ENCODE measurements at places on chromosomes 7 and 10. TPM values are rescaled to one million over a fixed set of nuclear protein-coding genes. Genes with fewer than 3 reads are reported as not detected.

GRCh38 chr7:4066206-4066605 lies 615.9 kb upstream of the FOXK1 start:
- DNase-seq = no peak

DNA sequence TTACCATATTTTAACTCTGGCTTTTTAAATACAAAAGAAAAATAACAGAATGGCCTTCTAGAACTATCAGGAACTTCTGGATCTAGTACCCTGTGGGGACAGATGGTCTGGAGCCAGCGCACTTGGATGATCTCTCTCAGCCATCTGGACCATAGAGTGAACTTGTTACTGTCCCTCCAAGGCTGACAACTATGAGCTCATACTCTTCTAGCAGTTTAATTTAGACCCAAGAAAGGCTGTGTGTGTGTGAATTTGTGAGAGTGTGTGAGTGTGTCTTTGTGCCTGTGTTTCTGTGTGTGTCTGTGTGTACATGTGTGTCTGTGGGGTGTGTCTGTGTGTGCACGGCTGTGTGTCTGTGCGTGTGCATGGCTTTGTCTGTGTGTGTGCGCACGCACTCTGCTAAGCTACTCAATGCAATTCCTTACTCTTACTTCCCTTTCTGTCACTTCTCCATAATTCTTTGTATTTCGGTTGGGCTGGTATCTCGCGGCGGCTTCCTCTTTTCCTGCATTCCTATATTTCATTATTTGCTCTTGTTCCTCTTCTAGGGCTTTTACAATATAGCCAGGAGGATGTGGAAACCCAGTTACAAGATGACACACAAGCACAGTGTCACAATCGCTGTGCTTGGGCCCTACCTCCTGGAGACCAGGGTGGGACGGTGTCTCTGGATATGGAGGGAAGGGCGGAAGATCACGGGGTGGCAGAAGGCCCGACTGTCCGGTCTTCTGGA lies 51.9 kb downstream of the IKZF1 start:
- peak; percentile 43 for DNase-seq

- DNase-seq = no peak
Measured at GRCh38 chr10:95691281-95691680, 2.4 kb downstream of the TCTN3 start.

GRCh38 chr7:985915-986741 lies 3.1 kb downstream of the CYP2W1 start:
- DNase-seq = no peak

- no peak for DNase-seq
Measured at GRCh38 chr7:133023370-133024071, 58.4 kb downstream of the CHCHD3 start.

GRCh38 chr10:70462349-70462984 lies 16.1 kb upstream of the PALD1 start:
- peak; percentile 50 for DNase-seq

- DNase-seq = no peak
Measured at GRCh38 chr10:48880016-48880705, 59.5 kb downstream of the LRRC18 start.

GRCh38 chr7:117004899-117005298 lies 51.6 kb downstream of the ST7 start:
- no peak for DNase-seq

- DNase-seq = no peak
Measured at GRCh38 chr10:84497978-84498377, 169.6 kb downstream of the CCSER2 start.

DNA sequence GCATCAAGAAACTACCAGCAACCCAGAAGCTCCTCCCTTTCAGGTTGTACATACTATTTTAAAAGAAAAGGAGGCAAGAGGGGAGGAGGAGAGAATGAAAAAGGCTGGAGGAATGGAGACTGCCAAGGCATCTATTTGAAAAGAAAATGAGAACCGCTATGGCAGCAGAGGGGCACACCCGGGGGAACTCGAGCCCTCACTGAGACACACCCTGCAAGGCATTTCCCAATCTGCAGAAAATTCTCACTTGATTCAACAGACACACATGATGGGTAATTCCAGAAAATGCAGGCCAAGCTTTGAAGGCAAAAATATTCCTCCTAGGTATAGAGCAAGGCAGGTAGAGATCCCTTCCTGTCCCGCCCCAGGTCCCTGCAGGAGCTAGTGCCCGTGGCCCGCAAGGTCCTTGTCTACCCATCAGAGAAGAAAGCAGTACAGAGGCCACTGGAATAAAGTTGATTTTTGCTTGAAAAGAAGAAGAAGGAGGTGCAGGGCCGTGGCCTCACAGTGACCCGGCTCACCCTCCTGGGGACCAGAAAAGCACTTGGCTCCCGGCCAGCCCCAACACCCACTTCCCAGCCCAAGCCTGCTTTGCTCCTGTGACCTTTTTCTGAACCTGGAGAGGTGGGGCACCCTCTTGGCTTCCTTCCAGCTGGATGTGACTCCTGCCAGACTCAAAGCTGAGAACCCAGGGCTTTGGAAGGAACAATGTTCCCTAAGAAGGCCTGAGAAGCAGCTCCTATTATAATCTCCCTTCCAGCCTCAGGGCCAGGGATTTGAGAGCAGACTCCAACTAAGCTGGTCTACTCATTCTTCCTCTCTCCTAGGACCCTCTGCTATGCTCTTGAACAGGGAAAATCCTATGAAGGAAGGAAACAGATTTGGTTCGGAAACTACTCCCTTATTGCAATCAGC lies 6.2 kb upstream of the PIK3CG start:
- DNase-seq = peak; percentile 8

DNA sequence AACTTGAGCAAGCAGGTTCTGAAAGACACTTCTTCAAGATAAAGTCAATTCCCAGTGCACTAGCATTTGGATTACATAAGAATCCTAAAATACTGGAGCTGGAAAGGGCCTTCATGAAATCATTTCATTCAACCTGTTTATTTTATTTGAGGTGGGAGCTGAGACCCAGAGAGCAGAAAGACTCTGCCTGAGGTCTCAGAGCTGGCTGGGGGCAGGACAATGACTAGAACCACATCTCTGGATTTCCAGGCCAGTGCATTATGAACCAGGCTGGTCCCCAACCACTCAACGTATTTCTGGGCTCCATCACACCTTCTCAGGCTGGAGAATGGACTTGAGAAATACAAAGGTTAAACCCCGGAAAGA lies 8.4 kb downstream of the ANXA11 start:
- DNase-seq = no peak

DNA sequence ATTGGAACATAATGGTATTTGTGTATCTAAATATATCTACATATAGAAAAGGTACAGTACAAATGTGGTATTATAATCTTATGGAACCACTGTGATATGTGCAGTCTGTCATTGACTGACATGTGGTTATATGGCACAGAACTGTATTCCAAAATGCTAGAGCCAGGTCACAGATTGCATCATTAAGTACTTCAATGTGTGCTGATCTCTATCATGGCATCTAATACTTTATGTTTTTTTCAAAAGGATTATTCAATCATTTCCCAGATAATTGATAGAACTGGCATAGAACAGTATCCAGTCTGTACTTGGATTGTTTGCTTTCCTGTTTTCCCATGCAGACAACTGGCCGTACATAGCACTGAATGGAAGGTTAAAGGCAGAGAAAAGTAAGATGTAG lies 662.7 kb downstream of the PARD3 start:
- no peak for DNase-seq

DNA sequence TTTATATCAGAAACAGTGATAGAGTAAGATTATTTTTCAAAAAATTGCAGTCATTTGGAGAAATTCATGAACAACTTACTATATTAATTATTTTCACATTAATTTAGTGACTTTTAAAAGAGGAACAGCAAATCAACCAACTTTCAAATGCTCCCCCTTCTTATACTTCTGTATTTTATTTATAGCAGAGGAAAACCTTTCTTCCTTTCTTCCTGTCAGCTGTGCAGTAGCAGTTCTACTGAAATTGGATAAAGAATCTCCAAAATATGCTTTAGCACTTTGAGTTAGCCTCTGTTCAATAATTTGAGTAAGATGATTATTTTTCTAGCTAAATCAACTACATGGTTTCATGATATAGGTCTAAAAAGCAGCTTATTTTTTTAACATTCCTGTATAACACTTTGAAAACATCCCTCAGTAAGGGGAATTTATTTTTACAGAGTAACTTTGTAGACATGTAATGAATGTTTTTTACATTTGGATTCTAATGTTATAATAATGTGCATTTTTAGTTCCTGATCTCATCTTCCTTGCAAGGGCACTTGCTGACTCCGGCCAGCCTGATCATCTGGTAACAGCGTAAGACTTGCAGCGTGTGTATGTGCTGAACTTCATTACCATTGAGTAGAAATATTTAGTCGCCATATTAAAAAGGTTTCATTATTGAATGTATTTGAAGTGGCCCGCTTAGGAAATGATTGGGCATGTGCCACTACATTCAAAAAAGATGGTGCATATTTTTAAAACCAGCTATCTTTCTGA lies 158.3 kb upstream of the HDAC9 start:
- no peak for DNase-seq

DNA sequence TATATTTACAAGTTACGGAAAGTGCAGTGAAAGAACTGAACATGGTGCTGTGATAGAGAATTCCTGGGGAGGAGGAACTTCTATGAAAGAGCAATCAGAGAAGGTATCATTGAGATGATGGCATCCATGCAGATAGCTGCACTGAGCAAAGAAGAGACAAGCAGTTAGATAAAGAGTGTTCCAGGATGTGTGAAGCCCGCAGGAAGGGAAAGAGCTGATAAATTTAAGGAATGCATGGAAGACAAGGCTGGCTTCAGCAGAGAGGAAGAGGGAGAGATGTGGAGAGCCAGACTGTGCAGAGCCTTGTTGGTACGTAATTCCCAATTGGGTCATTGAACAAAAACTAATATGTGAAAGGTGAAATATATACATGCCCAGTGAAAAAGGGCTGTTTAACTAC lies 538.9 kb downstream of the INHBA start:
- no peak for DNase-seq

GRCh38 chr10:91247360-91248111 lies 27.1 kb downstream of the PCGF5 start:
- no peak for DNase-seq

DNA sequence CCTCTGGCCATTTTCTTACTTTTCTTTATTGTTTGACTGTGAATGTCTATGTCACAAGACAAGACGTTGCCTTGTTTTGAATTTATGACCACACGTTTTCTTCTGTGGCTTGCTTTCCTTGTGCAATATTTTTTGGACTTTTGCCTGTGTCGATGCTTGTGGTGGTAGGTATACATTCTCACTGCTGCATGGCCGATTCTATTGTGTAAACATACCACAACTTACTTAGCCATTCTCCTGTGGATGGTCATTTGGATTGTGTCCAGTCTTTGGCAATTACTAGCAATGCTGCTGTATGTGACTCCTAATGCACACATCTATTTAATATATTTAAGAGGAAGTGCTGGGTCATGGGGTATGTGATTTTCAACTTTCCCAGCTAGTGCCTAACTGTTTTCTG lies 18.0 kb upstream of the DLG5 start:
- DNase-seq = no peak

DNA sequence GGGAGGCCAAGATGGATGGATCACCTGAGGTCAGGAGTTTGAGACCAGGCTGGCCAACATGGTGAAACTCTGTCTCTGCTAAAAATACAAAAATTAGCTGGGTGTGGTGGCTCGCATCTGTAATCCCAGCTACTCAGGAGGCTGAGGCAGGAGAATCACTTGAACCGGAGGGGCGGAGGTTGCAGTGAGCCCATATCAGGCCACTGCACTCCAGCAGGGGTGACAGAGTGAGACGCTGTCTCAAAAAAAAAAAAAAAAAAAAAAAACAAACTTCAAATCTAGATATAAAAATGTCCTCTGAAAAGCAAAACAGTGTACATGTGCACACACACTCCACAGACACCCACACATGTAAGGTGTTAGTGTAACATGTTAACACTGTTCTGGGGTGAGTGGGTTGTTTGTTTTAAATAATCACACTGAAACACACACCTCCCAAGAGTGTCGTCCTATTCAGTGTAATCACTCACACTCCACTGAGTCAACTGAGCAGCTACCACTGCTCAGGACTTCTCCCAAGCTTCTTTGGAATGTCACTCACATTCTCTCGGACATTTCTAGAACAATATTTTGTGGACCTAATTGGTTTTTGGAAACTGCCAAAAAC lies 12.8 kb upstream of the RGS10 start:
- DNase-seq = no peak

DNA sequence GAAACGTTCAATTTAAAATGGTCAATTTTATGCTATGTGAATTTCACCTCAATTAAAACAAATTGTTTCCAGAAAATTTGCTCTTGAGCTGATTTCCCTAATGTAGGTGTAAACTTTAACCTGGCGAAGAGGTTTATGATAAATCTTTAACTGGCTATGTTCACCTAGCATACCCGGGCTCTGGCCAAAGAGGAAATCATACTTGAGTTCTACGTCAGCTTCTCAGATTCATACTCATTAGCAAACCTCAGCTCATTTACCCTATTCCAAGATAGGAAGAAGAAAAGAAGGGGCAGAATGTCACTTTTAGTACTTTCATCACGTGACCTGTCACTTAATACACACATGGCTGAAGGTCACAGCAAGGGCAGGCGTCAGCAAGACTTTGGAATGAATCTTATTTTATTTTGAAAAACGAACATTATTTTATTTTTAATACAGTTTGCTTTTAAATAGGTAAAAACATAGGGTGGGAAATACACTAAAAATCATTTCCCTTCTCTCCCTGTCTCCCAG lies 97.0 kb downstream of the ABLIM1 start:
- DNase-seq = no peak

Gene CNTNAP2
- total RNA-seq = not detected

Gene TRIP6
- 6.7 TPM for total RNA-seq

Gene LIPJ
- 0.09 TPM for total RNA-seq

Gene PLAC9
- 6.3 TPM for total RNA-seq

Gene DHTKD1
- 21.2 TPM for total RNA-seq

Gene ABCC2
- total RNA-seq = 0.89 TPM

Gene ATRNL1
- 1.6 TPM for total RNA-seq

Gene ASAH2
- 1.4 TPM for total RNA-seq

Gene VSTM4
- total RNA-seq = 1.9 TPM

Gene AOAH
- 1.8 TPM for total RNA-seq

Gene TBC1D12
- total RNA-seq = 11.4 TPM

Gene RAB19
- total RNA-seq = not detected

Gene NRCAM
- total RNA-seq = 0.18 TPM

Gene ERVW-1
- total RNA-seq = not detected

Gene SEPHS1
- total RNA-seq = 29.2 TPM
